Astrocyte of the spinal cord (primary cell): ENCODE measurements at places on chromosomes 3 and 15.

DNA sequence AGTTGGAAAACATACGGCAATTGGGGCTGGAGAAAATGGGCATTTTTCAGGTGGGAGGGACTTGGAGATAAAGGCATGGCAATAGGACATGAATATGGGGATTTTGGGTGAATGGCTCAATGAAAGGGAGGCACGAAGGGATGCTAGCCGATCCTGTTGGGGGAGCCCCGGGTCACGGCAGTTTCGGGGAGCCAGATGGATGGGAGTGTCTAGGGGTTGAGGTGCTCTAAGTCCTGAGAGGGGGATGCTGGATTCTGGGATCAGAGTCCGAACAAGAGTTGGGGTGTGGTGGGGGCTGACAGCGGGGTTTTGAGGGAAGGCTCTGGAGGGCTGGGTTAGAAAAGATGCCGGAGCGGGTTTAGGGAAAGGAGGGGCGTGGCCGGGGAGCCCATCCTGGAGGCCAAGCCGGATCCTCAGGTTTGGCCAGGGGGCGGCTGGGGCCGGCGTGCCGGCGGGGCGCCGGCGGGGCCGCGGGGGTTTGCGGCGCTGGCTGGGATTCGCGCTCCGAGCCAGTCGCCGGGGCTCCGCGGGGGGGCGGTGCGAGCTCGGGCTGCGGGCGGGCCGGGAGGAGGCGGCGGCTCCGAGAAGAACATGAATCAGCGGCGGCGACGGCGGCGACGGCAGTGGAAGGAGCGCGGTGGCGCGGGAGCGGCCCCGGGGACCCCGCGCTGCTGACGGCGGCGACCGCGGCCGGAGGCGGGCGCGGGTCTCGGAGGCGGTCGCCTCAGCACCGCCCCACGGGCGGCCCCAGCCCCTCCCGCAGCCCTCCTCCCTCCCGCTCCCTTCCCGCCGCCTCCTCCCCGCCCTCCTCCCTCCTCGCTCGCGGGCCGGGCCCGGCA, at the start of gene TYRO3:
Gene TYRO3 (plus strand): TSS at position 813 of the 839 bp plus-strand sequence. CDS start 46 bp downstream, outside the sequence.
- peak; percentile 25 for DNase-seq

DNA sequence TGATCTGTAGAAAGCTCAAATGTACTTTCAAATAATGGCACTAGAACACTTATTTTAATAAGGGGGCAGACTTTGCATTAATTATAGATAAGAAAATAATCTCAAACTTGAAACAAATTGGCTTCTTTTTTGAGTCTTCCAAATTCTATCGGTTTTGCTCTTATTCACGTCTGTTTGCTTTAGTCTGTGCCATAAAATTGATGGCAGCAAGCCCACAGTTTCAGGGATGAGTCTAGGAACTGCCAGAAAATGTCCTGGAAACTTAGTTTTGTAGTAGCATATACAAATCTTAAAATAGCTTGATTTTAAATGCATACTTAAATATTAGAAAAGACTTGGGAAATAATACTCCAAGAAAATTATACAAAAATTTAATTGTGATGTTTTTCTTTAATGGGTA, 39.7 kb downstream of the BCHE start:
- DNase-seq = no peak

DNA sequence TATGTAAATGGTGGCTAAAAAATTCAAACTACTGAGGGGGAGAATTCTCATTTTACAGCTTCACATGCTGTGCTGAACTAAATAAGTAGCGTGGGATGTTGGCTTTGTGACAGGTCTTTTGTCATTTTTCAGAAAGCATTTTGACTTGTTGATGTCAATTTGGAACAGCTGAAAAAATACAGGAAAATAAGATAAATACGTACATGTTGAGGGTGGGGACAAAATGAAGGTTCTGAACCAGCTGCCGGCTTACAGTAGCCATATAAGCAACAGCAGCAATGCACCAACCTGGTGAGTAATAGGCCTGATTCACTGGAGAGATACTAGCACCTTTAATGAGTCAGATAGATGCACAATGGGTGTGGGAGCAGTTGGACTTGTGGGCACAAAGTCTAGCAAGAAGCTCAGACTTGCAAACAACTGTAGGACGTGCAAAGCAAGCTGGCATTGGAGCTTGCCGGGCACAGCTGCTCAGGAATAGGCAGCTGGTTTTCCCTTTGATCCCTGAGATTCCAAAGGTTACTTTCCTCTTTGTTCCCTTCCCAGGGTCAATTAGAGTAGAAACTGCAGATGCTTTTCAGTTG, 12.9 kb downstream of the B3GNT5 start:
- DNase-seq = peak; percentile 93

GRCh38 chr3:59249698-59250361, 200.0 kb upstream of the CFAP20DC start:
- DNase-seq = no peak

DNA sequence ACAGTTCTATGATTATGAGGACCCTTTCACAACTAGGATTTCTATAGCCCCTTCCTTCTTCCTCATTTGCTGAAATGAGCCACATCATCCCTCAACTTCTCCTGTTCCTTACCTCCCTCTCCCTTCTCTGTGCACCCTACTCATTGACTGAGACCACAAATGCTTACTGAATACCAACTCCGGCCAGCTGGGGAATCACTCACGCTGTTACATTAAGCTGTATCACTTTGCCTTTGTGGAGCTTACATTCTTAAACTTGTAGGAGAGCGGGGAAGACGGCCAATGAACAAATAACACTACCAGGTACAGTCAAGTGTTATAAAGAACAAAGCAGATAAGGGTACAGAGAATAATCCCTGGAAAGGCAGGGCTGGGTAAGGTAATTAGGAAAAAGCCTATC, 5.7 kb downstream of the SUCLG2 start:
- DNase-seq = peak; percentile 76

DNA sequence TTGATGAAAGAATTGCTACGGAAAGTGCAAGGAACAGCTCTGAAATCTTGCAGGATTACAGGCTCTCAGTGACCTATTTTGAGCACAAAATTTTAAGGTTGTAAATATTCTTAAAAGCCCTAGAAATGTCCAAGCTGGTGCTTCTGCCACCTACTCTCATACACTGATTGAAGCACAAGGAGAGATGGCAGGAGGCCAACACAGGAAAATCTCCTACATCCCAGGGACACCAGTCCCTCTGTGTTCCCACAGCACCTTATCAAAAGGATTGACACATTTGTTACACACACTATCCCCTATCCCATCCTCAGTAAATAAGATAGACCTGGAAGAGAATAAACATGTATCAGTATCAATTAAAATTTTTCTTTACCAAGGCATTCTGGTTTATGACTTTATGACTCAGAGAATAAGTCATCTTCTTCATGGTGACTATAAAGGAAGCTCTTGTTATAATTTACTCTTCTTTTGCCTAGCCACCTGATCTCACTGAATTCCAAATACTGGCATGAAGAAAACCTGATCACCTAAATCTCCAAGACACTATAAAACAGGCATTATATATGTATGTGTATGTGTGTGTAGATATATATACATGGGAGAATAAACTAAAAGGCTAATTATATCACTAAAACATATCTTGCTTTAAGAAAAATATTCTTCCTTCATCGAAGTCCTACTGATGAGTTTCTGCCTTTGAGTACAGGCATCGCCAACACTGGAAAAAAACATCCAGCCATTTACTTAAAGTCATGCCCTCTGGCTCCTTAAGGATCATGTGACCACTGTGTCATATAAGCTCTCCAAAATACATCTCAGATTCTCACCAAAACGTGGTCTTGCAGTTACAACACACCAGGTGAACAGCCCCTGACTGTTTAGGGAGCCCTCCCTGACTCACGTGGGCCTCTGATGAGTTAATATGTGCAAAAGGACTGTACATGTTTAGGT, 208.1 kb upstream of the NR2F2 start:
- peak; percentile 35 for DNase-seq

DNA sequence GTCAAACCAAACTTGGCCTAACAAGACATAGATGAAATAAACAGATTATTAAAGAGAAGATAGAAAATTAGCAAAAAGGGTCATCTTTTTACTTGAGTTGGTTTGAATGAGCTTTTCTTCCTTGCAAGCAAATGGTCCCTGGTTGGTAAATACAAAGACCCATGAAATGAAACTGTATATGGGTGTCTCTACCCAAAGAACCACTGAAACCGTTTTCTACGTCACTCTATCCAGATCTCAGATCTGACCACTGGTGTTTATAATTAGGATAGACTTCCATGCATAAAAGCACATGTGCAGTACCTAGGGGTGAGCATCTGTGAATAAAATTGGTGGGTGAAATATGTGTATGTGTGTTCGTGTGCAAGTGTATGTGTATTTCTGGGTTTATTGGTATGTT, 73.2 kb downstream of the CLDN11 start:
- DNase-seq = no peak

GRCh38 chr3:193271101-193271840, 30.2 kb downstream of the PLAAT1 start:
- no peak for DNase-seq

- no peak for DNase-seq
These were observed 124.0 kb downstream of the SRGAP3 start for GRCh38 chr3:9125278-9125951.

GRCh38 chr3:40258555-40258954, 51.0 kb upstream of the EIF1B start:
- no peak for DNase-seq

GRCh38 chr15:37032091-37032775, 68.1 kb downstream of the MEIS2 start:
- DNase-seq = no peak

- DNase-seq = peak; percentile 97
These were observed 52.2 kb downstream of the TP53BP1 start for GRCh38 chr15:43440721-43441281.

- no peak for DNase-seq
These were observed 119.9 kb downstream of the FAM43A start for GRCh38 chr3:194805546-194805945.

- no peak for DNase-seq
These were observed 219.3 kb upstream of the TTC14 start for GRCh38 chr3:180382638-180383180.

DNA sequence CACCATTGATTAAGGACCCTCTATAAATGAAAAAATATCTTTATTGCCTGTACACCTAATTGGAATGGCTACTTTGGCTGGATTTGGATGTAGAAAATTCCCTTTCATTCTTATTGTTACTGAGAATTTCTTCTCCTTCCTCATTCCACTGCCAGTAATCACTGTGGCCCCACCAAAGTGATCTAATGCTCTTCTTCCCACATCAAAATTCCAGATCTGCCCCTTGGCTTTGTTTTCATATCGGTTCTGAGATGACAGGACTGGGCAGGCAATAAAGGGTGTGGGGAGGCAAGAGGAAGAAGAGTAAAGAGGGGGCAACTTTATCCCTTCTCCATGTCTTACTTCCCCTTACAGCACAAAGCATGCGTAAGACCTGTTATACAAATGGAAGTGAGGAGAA, 2.1 kb downstream of the ANKUB1 start:
- no peak for DNase-seq

DNA sequence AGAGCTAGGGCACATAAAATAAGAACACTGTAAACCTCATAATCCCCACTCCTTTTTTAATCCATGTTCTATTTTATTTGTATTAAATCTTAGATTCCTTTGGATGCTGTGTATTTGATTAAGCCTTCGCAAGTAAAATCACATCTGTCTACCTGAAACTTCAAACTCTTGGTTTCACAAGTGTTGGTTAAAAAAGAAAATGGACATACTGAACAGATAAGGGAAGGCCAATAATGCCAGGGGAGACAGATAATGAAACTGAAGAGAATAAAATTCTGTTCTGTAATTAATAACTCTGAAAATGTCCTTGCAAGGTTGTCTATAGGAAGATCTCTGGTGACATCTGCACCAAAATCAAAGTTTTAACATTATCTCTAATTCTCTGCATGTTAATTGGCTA, 114.2 kb downstream of the ULK4 start:
- DNase-seq = no peak

DNA sequence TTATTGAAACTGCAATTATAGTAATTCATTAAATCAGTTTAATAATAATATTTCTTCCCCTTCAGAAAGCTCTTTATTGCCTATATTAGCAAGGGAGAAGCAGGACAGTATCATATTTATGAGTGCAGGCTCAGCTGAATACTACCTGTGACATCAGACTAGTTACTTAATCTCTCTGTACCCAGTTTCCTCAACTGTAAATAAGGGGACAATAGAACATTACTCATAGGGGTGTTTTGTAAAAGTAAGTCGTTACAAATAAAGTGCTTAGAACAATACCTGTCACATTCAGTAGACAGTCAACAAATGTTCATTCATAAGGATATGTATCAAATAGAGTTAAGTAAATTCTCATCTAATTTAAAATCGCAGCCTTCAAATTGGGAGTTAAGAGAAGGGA, 12.1 kb upstream of the VPS39 start:
- DNase-seq = no peak

GRCh38 chr3:72606005-72606800, 242.0 kb downstream of the SHQ1 start:
- no peak for DNase-seq

DNA sequence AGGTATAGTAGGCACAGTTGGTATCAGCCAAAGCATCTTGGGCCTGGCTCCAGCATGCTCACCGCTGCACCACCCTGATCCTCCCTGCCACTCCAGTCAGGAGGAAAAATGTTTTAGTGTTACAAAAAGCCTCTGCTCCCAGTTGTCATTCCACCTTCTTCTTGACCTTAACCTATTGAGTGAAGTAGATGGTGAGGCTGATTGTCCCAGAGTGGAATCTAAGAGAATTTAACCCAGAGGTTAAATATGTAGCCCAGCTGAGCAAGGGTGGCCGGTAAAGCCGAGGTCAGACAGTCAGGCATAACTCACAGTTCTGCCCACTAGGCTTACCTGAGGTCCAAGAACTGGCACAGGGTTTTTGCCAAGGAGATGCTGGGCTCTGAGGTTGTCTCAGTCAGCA, 30.7 kb upstream of the TNIK start:
- DNase-seq = no peak

DNA sequence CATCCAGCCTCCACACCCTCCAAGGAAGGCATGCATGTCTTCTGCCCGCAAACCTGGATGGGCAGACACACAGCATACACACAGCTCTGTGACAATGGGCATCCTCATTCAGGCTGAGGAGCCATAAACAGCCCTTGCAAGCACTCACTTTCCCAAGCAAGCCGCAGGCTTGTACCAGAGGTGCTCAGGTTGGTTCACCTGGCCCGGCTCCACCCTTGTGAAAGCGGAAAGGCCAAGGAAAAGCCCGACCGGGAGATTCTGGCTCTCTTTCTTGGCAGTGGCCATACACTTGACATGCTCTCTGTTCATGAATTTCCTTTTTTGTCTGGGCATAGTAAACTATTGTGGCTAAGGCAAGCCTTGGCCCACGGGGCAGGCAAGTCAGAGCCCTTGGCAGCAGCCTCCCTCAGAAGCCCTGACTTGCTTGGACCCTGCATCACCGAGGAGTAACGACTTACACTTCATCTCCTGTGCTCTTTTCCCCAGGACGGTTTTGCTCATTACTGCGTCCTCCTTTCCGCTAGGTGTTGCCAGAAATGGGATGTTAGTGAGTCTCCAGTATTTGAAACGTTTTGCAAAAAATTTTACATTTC, 74.6 kb upstream of the BNC1 start:
- DNase-seq = no peak
